ENCODE measurements at places on chromosomes 2 and 18. TPM values are rescaled to one million over a fixed set of nuclear protein-coding genes. Genes with fewer than 3 reads are reported as not detected.

ODC1 gene
- total RNA-seq = 48.2 TPM

CRYBA2 gene
- not detected for total RNA-seq

ONECUT2 gene
- not detected for total RNA-seq

BIRC6 gene
- total RNA-seq = 37.1 TPM

ASXL2 gene
- 22.4 TPM for total RNA-seq

RIT2 gene
- total RNA-seq = not detected

- DNase-seq = no peak
Measured at GRCh38 chr2:127154396-127154795, 47.4 kb upstream of the BIN1 start.

DNA sequence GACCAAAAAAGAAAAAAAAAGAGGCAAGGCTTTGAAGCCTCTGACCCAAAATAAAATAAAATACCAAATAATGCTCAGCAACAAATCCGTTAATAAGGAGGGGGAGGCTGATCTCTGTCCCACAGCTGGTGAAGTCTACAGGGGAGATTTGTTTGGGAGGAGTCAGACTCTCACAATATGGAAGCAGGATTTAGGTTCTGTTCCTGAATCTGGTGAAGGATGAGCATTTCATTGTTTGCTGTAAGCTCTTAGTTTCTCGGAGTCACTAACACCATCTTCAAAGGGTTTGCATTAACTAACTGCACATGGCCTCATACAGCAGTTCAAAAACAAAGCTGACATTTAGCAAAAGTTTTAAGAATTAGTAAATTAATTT is 339.4 kb upstream of the TNP1 start:
- no peak for DNase-seq

- no peak for DNase-seq
Measured at GRCh38 chr18:70385474-70385873, 96.6 kb downstream of the SOCS6 start.
